ENCODE measurements at places on chromosomes 2 and 18. TPM values are rescaled to one million over a fixed set of nuclear protein-coding genes. Genes with fewer than 3 reads are reported as not detected.
A peak's percentile ranks its signal among the peaks of the same experiment; 100 is the strongest.

The CYBRD1 gene
- 115 TPM for total RNA-seq

The DPYSL5 gene
- total RNA-seq: not detected

The TBR1 gene
- 0.21 TPM for total RNA-seq

The GALNT14 gene
- 0.11 TPM for total RNA-seq

The TRIM54 gene
- total RNA-seq: not detected

The CCDC68 gene
- total RNA-seq: 1.0 TPM

The GRHL1 gene
- 0.63 TPM for total RNA-seq

The CGREF1 gene
- not detected for total RNA-seq

The VAMP5 gene
- total RNA-seq: 99.1 TPM

The ZC3H6 gene
- 4.4 TPM for total RNA-seq

The IL37 gene
- total RNA-seq: not detected

The ARHGAP28 gene
- total RNA-seq: 1.2 TPM

The MAP2 gene
- 1.1 TPM for total RNA-seq

The CYS1 gene
- total RNA-seq: 0.62 TPM

The PFN4 gene
- 0.97 TPM for total RNA-seq

The UPP2 gene
- total RNA-seq: not detected

DNA sequence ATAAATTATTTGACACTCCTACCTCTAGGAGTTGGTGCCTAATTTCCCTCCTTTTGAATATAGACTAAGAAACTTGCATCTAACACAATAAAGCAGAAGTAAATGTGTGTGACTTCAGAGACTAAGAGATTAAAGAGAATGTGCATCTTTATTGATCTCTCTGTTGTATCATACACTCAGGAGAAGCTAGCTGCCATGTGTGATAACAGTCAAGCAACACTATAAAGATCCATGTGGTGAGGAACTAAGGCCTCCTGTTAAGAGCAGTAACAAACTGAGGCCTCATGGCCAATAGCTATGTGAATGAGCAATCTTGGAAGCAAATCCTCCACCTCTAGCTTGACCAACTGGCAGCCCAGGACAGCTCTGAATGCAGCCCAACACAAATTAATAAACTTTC is 3.4 kb downstream of the FANCL start:
- DNase-seq: no peak

- DNase-seq: no peak
These were observed 100.0 kb upstream of the TCF4 start for GRCh38 chr18:55688030-55688429.

DNA sequence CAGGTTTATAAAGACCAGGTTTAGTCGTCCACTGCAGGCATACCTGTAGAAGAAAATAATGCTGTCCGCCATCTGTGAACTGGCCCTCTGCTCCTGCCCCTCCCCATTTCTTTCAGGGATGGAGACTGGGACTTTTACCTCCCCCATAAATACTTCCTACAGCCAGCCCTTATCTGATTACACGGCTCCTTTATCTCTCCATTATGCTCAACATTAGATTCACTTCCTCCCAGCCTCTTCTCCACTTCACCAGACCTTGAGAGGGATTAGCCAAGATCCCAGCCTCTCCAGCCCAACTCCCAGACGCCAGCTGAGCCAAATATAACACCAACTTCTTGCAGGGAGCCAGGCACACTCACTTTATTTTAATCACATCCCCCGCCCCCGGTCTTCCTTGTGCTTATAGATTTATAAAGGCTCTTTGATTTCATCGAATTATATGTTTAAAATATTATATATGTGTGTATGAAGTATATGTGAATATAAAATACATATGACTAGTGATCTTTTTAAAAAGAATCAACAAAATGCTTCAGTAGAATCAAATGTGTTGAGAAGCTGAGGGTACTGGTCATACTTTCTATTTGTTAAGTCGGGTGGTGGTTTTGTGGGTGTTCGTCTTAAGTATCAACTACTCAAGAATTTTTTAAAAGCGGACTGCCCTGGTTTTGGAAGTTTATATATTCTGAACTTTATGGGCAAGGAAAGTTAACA is 81.0 kb downstream of the SPRED2 start:
- no peak for DNase-seq

- no peak for DNase-seq
These were observed 124.0 kb upstream of the CAVIN2 start for GRCh38 chr2:191970867-191971266.

- DNase-seq: no peak
These were observed 28.3 kb downstream of the CSRNP3 start for GRCh38 chr2:165497659-165498317.

DNA sequence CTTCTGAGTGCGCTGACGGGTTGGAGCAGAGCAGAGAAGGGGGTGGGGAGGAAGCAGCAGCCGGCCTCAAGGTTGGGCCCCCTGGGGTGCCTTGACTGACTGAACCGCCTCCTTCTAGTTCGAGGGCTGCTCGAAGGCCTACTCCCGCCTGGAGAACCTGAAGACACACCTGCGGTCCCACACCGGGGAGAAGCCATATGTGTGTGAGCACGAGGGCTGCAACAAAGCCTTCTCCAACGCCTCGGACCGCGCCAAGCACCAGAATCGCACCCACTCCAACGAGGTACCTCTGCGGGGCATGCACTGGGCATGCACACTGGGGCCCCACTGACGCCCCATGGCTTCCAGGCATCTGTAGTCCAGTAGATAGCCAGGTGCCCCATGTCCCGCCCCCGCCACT is 246.9 kb downstream of the GLI2 start:
- DNase-seq: no peak

- no peak for DNase-seq
These were observed 466.1 kb downstream of the TGIF1 start for GRCh38 chr18:3916082-3916481.

DNA sequence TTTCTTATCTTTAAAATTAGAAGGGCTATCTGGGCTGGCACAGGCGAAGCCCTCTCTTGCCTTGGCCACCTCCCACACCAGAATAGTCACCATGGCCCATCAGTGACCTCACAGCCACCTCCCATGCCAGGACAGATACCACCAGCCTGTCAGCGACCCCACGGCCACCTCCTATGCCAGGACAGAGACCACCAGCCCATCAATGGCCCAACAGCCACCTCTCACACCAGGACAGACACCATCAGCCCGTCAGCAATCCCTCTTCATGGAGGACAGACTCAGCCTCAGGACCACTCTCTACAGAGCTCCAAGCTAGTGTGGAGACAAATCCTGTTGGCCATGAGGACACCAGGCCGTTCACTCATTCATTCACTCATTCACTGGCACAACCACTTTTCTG is 74.6 kb downstream of the ASB1 start:
- DNase-seq: no peak

GRCh38 chr2:179981085-179981484 is 26.0 kb downstream of the CWC22 start:
- peak; percentile 56 for DNase-seq

GRCh38 chr2:3243804-3244203 is 133.8 kb downstream of the EIPR1 start:
- DNase-seq: no peak

- no peak for DNase-seq
These were observed 407.7 kb upstream of the SLC8A1 start for GRCh38 chr2:40859617-40860016.

DNA sequence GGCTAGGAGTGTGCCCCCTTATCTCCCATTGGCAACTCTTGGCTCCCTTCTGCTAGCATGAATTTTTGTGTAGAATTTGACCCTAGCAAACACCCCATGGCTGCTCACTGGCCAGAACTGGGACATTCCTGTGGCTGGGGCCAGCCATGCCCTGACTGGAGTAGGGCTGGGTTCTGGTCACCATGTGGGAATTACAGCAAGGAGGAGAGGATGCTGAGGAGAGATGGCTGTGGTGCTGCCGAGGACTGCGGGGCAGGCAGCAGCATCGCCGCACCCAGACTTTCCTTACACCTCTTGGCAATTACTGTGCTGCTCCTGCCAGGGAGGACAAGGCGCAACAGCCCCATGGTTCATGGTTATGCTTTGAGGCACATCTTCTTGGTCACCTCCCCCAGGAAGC is 12.7 kb downstream of the KCNF1 start:
- DNase-seq: no peak

GRCh38 chr2:169806586-169806985 is 7.9 kb downstream of the SSB start:
- no peak for DNase-seq

- no peak for DNase-seq
These were observed 68.5 kb downstream of the NRP2 start for GRCh38 chr2:205750797-205751196.

DNA sequence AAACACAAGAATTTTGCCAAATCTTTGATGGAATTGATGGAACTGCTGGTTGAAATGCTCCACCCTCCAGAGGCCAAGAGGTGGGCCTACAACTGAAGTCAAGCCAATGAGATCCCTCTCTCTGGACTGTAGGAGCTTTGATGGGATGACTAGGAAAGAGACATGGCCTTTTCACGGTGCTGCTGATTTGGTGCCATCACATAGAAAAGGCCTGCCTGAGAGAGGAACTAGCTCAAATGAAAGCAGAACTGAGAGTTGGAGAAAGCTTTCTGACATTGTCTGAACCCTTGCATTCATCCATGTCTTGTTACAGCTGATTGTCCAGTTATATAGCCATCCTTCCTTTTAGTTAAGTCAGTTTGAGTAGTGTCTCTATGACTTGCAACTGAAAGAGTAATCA is 283.8 kb upstream of the LYPD1 start:
- DNase-seq: no peak

DNA sequence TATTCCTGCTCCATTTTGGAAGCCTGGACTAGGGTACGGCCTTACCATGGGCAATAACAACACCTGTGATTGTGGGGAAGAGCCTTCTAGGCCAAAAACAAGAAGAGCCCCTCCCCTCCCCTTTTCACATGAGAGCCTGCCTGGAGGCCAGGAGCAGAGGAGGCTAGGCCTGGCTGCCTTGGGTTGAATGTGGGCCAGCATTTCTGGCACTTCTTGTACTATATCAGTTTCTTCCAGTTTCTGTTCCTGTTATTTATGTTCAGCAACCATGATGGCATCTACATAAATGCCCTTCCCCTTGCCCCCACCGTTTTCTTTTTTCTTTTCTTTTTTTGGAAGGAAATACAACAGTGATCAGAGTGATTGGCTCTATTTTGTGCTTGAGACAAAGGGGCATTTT is 58.4 kb downstream of the KCTD18 start:
- no peak for DNase-seq

DNA sequence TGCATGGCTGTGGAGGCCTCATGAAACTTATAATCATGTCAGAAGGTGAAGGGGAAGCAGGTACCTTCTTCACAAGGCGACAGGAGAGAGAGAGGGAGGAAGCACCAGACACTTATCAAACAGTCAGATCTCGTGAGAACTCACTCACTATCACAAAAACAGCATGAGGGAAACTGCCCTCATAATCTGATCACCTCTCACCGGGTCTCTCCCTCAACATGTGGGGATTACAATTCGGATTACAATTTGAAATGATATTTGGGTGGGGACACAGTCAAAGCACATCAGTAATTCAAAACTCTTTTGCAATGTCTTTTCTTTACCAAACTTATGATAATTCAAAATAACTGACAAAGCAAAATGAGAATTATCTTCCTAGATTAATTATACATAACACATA is 8.5 kb upstream of the CCDC68 start:
- DNase-seq: no peak

DNA sequence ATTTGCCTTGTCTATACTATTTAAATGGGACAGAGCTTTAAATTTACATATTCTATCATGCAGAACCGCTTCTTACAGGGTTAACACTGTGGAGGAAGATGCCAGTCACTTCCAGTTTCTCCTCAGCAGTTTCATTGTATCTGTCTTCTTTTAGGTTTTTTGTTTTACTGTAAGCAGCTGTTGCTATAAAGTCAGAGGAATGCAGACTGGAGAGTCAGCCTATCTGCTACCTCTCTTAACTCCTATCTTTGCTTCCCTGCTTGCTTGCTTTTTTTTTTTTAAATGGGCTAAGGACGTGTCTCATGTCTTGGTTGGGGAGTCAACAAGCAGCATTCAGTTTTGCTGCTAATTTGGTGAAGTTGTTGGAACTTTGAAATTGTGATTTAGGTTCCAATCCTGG is 8.9 kb downstream of the EPC2 start:
- DNase-seq: no peak

GRCh38 chr2:141534666-141535362 is 596.0 kb downstream of the LRP1B start:
- DNase-seq: no peak

GRCh38 chr2:202299712-202300111 is 34.1 kb downstream of the NOP58 start:
- DNase-seq: no peak

- DNase-seq: no peak
These were observed 9.4 kb downstream of the DYSF start for GRCh38 chr2:71462641-71463341.

All from HFFc6 (cell line).